Stimulated activated CD4-positive, alpha-beta T cell treated with anti-CD3 and anti-CD28 coated beads, TNF-alpha, amount 100 ng/mL, for 4 hours (primary cell): ENCODE measurements at places on chromosomes 5 and 9.

DNA sequence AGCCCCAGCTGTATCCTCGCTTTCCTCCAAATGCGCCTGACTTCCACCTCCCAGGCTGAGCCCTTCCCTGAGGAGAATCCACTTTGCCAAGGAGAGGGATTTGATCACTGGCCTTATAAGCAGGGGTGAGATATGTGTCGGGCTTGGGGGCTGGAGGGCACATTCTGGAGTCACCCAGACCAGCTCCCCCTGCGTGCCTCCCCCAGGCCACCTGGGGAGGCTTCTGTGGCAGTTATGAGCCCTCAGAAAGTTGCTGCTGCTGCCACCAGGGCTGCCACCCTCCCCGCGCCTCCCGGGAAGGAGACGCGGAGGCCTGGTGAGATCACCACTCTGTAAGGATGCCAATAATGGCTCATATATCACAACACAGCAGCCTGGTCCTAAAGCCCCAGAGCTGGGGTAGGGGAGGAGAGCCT is 211.5 kb downstream of the PAPPA start:
- no peak for DNase-seq

- no peak for DNase-seq
These were observed 1.6 kb downstream of the FBLL1 start for GRCh38 chr5:168530621-168531150.

DNA sequence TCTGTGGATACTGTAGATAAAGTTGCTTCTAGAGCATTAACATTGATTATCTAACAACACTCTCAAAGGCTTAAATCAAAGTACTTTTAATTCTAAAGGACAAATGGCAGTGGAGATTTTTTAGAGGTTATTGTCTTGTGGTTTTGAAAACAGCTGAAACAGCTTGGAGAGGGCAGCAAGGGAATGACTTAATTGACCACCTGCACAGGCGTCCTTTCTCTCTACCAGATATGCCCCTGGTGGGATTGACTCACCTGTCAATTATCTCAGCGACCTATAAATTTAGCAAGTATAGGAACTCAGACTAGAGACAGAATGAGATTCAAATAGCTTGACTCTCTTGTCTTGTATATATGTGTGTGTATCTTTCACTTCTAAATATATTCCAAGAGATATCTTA is 13.5 kb downstream of the ARL14EPL start:
- DNase-seq = no peak

DNA sequence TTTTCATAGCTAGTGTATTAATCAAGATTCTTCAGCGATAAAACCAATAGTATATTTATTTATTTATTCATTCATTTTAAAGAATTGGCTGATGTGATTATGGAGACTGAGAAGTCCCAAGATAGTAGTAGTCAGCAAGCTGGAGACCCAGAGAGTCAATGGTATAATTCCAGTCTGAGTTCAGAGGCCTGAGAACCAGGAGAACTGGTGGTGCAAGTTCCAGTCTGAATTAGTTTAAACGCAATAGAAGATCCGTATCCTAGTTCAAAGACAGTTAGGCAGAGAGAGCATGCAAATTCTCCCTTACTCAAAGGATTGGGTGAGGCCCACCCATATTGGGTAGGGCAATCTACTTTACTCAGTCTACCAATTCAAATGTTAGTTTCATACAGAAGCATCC is 364.2 kb upstream of the RPS23 start:
- DNase-seq = no peak

DNA sequence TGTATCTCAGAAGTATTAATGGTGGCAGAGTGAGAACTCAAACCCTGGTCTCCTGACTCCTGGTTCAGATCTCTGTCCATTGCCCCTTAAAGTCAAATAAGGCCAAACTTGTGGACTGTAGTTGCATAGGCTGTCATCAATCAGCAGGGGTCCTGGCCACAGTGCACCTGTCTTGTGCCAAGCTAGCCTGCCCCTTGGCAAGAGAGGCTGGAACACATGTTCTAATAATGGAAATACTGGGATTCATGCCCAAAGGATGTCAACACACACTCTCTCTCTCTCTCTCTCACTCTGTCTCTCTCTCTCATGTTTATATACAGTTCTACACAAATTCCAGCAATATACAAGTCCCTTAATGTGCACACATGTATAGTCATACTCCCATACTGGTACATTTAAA is 44.3 kb downstream of the GLRA1 start:
- DNase-seq = no peak

- peak; percentile 49 for DNase-seq
These were observed at the start of the genes GBA2 and RGP1 for GRCh38 chr9:35748858-35749514. Gene GBA2 (minus strand): TSS chr9:35749228. CDS start chr9:35748704, 524 bp downstream. Gene RGP1 (plus strand): TSS chr9:35749287. CDS start chr9:35749756, 469 bp downstream.

- DNase-seq = no peak
These were observed 116.5 kb downstream of the MVB12B start for GRCh38 chr9:126443144-126443543.

- no peak for DNase-seq
These were observed 24.9 kb downstream of the MOCS2 start for GRCh38 chr5:53084546-53085255.

DNA sequence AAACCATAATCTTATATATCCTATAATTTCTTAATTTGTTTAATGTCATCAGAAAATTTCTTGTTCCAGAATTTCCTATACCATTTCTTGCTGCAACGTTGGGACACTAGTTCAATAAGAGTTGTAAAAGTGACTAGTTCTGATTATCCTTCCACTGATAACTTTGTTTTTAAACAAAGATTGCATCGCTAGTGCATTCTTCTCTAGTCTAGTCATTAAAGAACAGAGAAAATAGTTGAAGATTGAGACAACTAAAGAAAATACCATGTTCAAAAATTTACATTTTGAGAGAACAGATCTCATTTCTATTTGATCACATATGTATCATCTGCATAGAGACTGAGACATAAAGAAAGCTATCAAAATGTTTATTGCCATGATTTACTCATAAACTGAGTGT is 1888.2 kb downstream of the EFNA5 start:
- no peak for DNase-seq

GRCh38 chr5:168132241-168132641 is 159.2 kb upstream of the WWC1 start:
- DNase-seq = no peak

DNA sequence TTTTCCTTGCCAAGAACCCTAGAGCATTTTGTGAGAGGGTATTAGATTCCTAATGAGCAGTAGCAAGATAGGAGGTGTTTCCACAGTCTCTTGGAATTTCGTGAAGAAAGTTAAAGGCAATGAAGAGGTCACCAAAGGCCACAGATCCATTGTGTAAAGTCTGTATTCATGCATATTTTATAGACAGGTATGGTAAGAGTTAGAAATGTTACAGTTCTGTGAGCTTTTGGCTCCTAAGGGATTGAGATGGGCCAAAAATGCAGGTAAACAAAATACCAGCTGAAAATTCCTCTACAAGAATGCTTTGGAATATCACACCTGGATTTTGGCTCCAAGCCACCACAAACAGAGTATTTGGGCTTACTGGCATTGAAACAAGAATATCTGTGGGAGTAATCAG is 47.4 kb upstream of the FST start:
- DNase-seq = no peak

DNA sequence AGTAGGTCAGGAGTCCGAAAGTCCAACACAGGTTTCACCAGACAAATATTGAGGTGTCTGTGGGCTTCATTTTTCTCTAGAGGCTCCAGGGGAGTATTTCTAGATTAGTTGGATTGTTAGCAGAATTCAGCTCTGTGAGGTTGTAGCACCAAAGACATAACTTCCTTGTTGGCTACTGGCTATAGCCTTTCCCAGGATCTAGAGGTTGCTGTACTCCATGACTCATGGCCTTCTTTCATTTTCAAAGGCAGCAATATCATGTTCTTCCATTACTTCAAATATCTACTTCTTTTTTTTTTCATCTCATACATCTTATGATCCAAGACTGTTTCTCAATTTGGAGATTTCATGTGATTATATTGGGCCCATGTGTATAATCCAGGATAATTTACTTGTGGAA is 404.0 kb upstream of the FAM174A start:
- no peak for DNase-seq

GRCh38 chr5:14738050-14738449 is 73.5 kb downstream of the OTULIN start:
- no peak for DNase-seq

GRCh38 chr5:9502864-9503263 is 43.0 kb downstream of the SEMA5A start:
- no peak for DNase-seq

GRCh38 chr9:125284855-125285254 is 23.2 kb downstream of the GAPVD1 start:
- no peak for DNase-seq

DNA sequence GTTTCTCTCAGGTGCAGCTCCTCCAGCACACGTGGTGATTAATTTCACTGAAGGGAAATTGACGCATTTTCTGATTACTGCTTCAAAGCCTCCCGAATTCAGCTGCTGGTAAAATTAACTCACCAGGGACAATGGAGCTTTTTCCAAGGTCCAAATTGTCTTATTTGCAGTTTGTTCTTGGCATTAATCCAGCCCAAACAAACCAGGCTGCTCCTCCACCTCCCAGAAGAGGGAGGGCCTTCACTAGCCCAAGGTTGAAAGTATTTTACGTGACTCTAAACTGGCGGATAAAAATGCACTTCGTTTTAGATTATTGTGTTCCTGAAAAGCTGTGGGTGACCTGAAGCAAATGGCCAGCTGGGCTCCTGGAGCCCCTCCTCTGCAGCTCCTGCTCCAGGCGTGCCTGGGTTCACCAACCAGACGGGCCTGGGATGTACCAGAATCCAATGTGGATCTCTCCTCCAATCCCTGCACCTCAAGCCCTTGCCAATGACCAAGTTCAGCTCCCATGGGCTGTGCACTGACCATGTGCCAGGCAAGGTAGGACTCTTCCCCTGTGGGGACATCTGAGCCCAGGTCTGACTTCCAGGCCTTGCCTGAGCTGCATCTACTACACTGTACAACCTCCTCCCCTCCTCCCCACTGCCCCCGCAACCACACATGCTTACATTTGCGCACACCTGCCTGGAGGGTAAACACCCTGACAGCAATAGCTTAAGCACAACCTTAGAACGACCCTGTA is 193.4 kb downstream of the CDK5RAP2 start:
- DNase-seq = no peak

- no peak for DNase-seq
These were observed 266.2 kb downstream of the TRIM32 start for GRCh38 chr9:116953271-116953670.

GRCh38 chr5:62948301-62948700 is 369.7 kb downstream of the LRRC70 start:
- DNase-seq = no peak

- DNase-seq = no peak
These were observed 43.2 kb downstream of the EXD3 start for GRCh38 chr9:137379761-137380161.

DNA sequence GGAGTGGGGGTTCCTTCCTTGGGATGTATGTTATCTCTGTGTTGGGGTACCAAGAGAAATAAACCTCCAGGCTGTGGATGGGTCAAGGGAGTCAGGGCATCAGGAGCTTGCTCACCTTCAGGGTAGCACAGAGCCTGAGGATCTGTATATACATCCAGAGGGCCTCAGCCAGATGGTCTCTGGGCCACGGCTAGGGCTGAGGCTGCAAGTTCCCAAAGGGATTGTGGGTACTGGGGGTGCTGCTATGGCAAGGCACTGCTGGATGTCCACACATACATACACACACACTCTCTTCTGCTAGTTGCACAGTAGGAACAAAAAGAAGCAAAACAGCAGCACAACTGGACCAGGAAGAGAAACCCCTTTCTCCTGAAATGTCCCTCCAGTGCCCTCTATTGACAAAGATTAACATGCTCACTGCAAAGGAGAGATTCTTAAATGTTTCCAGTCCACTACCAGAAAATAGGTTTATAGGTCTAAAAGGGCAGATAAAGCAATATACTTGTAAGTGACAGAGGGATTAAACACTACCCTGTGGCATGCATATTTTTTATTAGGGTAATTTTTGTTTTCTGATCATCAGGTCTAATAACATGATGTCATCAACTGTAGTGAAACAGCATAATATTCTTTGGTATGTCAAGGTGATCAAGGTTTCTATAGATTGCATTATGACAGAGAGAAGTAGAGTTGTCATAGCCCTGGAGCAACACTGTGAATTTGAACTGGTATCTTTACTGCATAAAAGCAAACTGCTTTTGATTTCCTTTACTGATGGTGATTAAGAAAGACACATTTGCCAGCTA is 56.3 kb upstream of the KCNN2 start:
- no peak for DNase-seq

DNA sequence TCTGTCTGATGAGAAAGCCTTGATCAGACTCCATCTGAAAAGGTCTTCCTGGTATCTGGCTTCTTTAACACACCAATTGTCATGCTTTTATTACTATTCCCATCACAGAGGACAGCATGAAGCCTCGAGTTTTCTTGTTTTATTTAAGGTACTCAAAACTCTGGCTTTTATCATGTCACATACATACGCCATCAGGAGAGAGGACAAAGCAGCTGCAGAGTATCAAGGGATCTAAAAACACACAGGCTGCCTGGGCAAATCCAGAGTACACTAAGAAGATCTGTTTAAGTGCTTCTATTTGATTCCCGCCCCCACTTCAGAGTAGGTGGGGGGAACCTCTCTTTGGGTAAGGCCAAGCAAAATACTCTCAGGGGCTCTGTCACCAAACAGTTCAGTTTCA is 277.2 kb downstream of the SPOCK1 start:
- no peak for DNase-seq

GRCh38 chr5:150670948-150671310 is 9.9 kb downstream of the MYOZ3 start:
- no peak for DNase-seq

- no peak for DNase-seq
These were observed 876 bp upstream of the JAK2 start for GRCh38 chr9:4984171-4984620.

DNA sequence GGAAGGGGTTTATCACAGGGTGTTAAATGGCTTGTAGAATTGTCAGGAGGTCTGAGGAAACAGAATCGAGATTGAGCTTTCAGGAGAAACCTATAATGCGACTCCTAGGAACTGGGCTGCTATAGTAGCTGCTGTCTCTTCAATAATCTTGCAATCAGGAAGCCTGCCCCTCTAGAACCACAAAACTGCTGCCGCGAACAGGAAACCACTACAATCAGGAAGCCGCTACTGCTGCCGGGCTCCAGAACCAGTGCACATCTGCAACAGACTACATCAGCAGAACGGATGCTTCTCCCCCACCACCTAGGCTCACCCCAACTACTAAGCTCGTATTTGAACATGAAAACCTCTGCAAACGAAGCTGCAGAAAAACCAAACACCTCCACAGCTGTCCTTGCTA is 31.6 kb downstream of the TNFSF8 start:
- DNase-seq = peak; percentile 49

GRCh38 chr5:113663879-113664541 is 150.5 kb downstream of the YTHDC2 start:
- DNase-seq = no peak

- no peak for DNase-seq
These were observed 65.1 kb downstream of the ANKH start for GRCh38 chr5:14806456-14806855.

DNA sequence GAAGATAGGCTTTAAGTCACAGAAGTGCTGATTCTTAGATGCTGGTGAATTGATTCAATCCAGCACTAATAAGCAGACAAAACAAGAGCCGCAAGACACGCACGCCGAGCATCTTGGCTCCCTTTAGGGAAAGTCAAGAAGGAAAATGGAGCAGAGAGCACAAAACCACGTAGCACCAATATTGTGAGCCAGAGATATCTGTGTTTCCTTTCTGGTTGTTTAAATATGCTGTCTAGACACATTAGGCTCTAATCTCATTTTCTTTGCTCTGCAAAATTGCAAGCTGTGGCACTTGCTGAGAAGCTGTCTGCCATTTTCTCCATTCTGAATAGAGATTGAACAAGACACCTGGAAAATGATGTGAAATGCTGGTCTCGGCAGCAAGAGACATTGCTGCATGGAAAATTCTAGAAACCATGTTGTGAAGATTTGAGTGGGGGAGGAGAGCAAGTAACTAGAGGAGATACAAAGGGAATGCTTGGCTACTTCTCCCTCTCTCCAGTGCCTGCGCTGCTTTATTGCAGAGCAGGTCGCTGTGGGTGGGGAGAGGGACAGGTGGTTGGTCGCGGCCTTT is 336.3 kb downstream of the MED10 start:
- DNase-seq = no peak
